GOT3 (cell line): ENCODE measurements at places on chromosomes 1 and 21.

GRCh38 chr21:20902998-20903397 is 95.2 kb upstream of the NCAM2 start:
- DNase-seq = no peak

GRCh38 chr1:213980906-213981305 is 6.9 kb upstream of the PROX1 start:
- no peak for DNase-seq

- DNase-seq = no peak
Measured at GRCh38 chr1:184350573-184350972, 36.3 kb upstream of the C1orf21 start.

GRCh38 chr1:200894712-200895442 is at the start of gene INAVA:
TSS of gene INAVA (plus strand) at chr1:200894900. CDS start at chr1:200898401, 3,501 bp downstream.
- DNase-seq = no peak

DNA sequence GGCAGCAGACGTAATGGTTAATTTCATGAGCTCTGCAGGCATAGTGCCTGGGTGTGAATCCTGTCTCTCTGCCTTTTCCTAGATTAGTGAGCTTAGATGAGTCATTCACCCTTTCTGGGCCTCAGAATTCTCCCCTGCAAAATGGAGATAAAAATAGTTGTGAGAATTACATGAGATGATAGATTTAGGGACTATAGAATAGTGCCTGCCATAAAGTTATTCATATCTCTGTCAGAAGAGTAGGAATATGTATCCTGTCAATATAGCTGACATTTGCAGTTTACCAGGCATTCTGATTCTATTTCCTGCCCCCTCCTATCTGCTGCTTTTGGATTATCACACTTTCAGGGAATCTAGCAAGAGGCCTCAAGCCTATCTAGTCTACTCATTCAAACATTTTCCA is 112.0 kb downstream of the PDE4B start:
- DNase-seq = no peak

DNA sequence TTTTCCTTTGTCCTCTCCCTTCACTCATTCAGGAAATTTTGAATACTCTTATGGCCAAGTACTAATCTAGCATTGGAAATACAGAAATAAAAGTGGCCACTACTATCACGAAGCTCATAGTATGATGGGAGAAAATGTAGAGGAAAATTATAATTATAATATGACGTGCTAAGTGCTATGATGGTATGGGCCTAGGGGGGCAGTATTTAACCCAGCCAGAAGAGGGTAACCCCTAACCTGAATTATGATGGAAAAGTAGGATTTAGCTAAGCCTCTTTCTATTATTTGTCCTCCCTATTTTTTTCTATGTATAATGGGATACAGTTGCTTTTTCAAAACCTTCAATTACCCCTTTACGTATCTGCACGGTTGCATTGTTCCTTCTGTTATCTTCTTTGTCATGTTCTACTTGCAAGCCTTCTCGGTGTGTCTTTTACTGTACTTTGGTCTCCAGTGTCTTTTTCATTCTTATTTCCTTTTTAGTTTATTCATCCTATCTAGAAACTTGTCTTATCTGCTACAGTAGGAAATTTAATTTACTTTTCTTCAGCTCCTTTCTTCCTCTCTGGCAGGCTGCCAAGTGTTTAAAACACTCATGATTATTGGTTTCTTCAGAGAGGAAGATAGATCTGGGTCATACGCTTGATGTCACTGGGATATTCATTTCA is 88.8 kb upstream of the GPR52 start:
- no peak for DNase-seq
